ENCODE measurements at places on chromosomes 5 and 9. TPM values are rescaled to one million over a fixed set of nuclear protein-coding genes. Genes with fewer than 3 reads are reported as not detected.

GRCh38 chr5:172866802-172867748, 33.0 kb downstream of the ERGIC1 start:
- no peaks in the 10 kb centered on the region for H3K36me3 ChIP-seq
- peaks cover 24% of the 10 kb centered on the region for H3K4me1 ChIP-seq
- H3K27me3 ChIP-seq: no peaks in the 10 kb centered on the region
- no peak for DNase-seq
- H3K27ac ChIP-seq: no peak overlapping the region

- no peak overlapping the region for H3K4me3 ChIP-seq
- DNase-seq: no peak
- H3K27me3 ChIP-seq: peaks cover 32% of the 10 kb centered on the region
- peaks cover 3% of the 10 kb centered on the region for H3K4me1 ChIP-seq
- H3K27ac ChIP-seq: no peak overlapping the region
These were observed 6.5 kb downstream of the ADAMTS13 start for GRCh38 chr9:133428617-133429101.

DNA sequence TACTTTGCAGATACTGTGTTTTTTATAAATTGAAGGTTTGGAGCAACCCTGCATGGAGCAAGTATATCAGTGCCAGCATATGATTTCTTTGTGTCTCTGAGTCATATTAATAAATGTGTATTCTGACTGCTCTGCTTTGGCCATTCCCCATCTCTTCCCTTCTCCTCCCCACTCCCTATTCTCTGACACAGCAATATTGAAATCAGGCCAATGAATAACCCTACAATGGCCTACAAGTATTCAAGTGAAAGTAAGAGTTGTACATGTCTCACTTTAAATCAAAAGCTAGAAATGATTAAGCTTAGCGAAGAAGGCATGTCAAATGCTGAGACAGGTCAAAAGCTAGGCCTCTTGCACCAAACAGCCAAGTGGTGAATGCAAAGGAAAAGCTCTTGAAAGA, 82.2 kb upstream of the TLX3 start:
- no peaks in the 10 kb centered on the region for H3K36me3 ChIP-seq
- no peaks in the 10 kb centered on the region for H3K4me1 ChIP-seq
- H3K4me3 ChIP-seq: no peak overlapping the region
- peaks cover 4% of the 10 kb centered on the region for H3K27me3 ChIP-seq

GRCh38 chr5:54257366-54258118, 52.8 kb downstream of the ARL15 start:
- H3K4me1 ChIP-seq: peaks cover 27% of the 10 kb centered on the region
- H3K27me3 ChIP-seq: no peaks in the 10 kb centered on the region
- H3K36me3 ChIP-seq: no peaks in the 10 kb centered on the region
- DNase-seq: no peak

DNA sequence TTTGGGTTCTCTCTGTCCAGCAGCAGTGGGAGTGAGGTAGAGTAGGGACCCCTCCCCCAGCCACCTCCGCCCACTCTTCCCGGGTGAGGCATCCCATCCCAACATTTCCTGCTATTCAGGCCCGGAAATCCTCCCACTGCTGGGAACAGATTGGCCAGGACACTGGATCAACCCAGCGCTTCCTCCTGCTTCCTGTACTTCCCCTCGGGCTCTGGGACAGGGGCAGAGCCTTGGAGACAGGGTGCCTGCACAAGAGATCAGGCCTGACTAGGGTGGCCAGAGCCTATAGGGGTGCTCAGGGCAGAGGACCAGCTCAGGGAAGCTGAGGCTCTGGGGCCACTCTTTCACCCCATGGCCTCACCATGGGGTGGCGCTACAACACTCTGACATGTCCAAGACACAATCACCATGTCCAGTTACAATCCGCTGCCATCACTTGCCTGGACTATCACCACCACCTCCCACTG, 14.5 kb downstream of the SH2D3C start:
- no peak overlapping the region for H3K4me3 ChIP-seq
- H3K4me1 ChIP-seq: peaks cover 42% of the 10 kb centered on the region
- DNase-seq: peak; percentile 69

GRCh38 chr5:104914536-104915070, 1352.0 kb upstream of the NUDT12 start:
- no peaks in the 10 kb centered on the region for H3K4me1 ChIP-seq
- H3K4me3 ChIP-seq: no peak overlapping the region
- H3K36me3 ChIP-seq: no peaks in the 10 kb centered on the region
- H3K27ac ChIP-seq: no peak overlapping the region
- no peak for DNase-seq

GRCh38 chr5:142295084-142295758, 29.6 kb downstream of the SPRY4 start:
- no peak overlapping the region for H3K27ac ChIP-seq
- H3K27me3 ChIP-seq: no peaks in the 10 kb centered on the region
- no peaks in the 10 kb centered on the region for H3K36me3 ChIP-seq
- no peak overlapping the region for H3K4me3 ChIP-seq
- DNase-seq: no peak

GRCh38 chr5:143237664-143238063, 165.8 kb downstream of the NR3C1 start:
- no peaks in the 10 kb centered on the region for H3K36me3 ChIP-seq
- H3K27me3 ChIP-seq: no peaks in the 10 kb centered on the region
- DNase-seq: no peak
- H3K4me3 ChIP-seq: no peak overlapping the region
- H3K4me1 ChIP-seq: no peaks in the 10 kb centered on the region

GRCh38 chr5:139822553-139823425, 27.2 kb downstream of the PSD2 start:
- no peaks in the 10 kb centered on the region for H3K4me1 ChIP-seq
- no peak overlapping the region for H3K4me3 ChIP-seq

GRCh38 chr5:43034591-43034968, 5.5 kb downstream of the ANXA2R start:
- H3K36me3 ChIP-seq: no peaks in the 10 kb centered on the region
- no peak for DNase-seq
- H3K27me3 ChIP-seq: no peaks in the 10 kb centered on the region
- no peak overlapping the region for H3K4me3 ChIP-seq
- H3K27ac ChIP-seq: peak overlapping the region; percentile 63

GRCh38 chr5:128532776-128533175, 5.3 kb downstream of the FBN2 start:
- H3K36me3 ChIP-seq: no peaks in the 10 kb centered on the region
- peaks cover under 1% of the 10 kb centered on the region for H3K4me1 ChIP-seq
- no peak for DNase-seq
- no peak overlapping the region for H3K4me3 ChIP-seq
- H3K27ac ChIP-seq: no peak overlapping the region
- H3K27me3 ChIP-seq: peaks cover 27% of the 10 kb centered on the region

DNA sequence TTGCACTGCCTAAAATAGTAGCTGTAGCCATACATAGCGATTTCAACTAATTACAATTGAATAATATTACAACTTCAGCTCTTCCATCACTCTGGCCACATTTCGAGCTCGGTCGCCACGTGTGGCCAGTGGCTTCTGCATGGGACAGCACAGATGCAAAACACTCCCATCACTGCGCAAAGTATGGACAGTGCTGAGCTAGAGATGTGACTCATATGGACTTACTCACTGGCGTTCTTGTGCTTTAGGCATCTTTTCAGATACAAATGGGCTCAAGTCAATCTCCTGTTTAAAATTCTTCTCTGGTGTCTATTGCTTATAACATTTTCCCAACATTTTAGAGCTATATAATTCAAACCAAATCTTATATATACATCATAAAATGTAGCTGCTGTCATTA, 222.7 kb downstream of the ELAVL2 start:
- no peaks in the 10 kb centered on the region for H3K27me3 ChIP-seq
- no peak overlapping the region for H3K27ac ChIP-seq
- DNase-seq: no peak

DNA sequence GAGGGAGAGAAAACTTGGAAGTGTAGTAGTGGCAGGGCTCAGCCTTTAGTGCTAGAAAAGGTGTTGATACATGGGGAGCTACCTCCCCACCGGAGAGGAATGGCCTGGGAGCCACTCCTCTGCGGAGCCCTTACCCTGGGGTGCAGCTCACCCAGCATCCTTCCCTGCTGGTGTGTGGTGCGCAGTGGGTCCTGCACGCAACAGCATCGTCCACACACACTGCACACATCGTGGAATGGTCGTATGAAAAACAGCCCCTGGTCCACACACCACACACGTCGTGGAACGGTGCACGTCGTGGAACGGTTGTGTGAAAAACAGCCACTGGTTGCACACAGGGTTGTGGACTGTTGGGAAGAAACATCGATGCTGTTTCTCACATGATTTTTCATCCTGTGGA, 16.1 kb upstream of the AHRR start:
- peaks cover 18% of the 10 kb centered on the region for H3K4me1 ChIP-seq
- H3K36me3 ChIP-seq: peaks cover 21% of the 10 kb centered on the region
- DNase-seq: no peak
- no peaks in the 10 kb centered on the region for H3K27me3 ChIP-seq
- H3K27ac ChIP-seq: no peak overlapping the region

GRCh38 chr5:13276156-13276555, 668.3 kb downstream of the DNAH5 start:
- H3K27me3 ChIP-seq: no peaks in the 10 kb centered on the region
- H3K4me3 ChIP-seq: no peak overlapping the region
- no peaks in the 10 kb centered on the region for H3K36me3 ChIP-seq
- no peak for DNase-seq
- no peak overlapping the region for H3K27ac ChIP-seq

GRCh38 chr5:55096182-55096581, 6.3 kb upstream of the GZMA start:
- peak overlapping the region; percentile 17 for H3K27ac ChIP-seq
- H3K36me3 ChIP-seq: peaks cover 27% of the 10 kb centered on the region
- no peak overlapping the region for H3K4me3 ChIP-seq
- DNase-seq: peak; percentile 19

DNA sequence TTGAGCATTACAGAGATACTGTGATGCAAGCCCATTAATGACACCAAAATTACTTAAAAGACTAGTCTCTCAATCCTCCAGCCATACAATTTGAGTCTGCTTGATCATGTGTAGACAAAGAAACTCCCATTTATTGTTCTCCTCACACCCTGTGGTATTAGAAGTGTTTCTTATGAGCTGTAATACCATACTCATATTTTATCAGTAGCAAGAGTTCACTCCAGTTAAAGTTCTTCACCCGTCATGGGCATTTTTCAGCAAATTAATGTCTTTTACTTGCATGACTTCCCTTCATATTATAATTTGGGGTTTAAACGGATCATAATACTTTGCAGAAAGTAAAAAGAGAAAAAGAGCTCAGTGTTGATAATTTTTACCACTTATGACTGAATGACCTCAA, 242.9 kb downstream of the BNC2 start:
- no peak overlapping the region for H3K4me3 ChIP-seq
- DNase-seq: no peak
- no peaks in the 10 kb centered on the region for H3K36me3 ChIP-seq
- no peaks in the 10 kb centered on the region for H3K4me1 ChIP-seq

- no peaks in the 10 kb centered on the region for H3K36me3 ChIP-seq
- no peaks in the 10 kb centered on the region for H3K4me1 ChIP-seq
- peaks cover 4% of the 10 kb centered on the region for H3K27me3 ChIP-seq
- H3K27ac ChIP-seq: no peak overlapping the region
- H3K4me3 ChIP-seq: no peak overlapping the region
- no peak for DNase-seq
These were observed 171.7 kb downstream of the ZNF608 start for GRCh38 chr5:124574521-124575436.

DNA sequence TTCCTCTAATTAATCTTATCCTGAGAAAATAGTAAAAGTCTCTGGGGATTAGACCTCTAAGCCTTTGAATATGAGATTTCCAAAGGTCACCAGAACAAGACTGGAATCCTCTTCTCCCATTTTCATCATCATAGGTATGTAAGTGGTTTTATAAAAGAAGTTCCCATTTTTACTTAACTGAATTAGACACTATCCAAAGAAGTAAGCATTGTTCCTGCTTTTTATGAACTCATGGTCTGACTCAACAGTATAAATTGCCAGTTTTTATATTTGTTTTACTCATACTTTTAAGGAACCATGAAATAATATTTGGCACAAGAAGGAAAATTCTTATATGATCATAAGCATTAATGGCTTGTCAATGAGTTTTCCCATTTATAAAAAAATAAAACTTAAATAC, 167.1 kb upstream of the ADRA1B start:
- H3K4me3 ChIP-seq: no peak overlapping the region
- DNase-seq: no peak
- H3K36me3 ChIP-seq: peaks cover 2% of the 10 kb centered on the region
- H3K4me1 ChIP-seq: peaks cover 3% of the 10 kb centered on the region

GRCh38 chr9:91298311-91298710, 63.4 kb downstream of the AUH start:
- H3K4me3 ChIP-seq: no peak overlapping the region
- peaks cover 5% of the 10 kb centered on the region for H3K4me1 ChIP-seq
- H3K27ac ChIP-seq: no peak overlapping the region
- no peaks in the 10 kb centered on the region for H3K27me3 ChIP-seq
- DNase-seq: no peak

DNA sequence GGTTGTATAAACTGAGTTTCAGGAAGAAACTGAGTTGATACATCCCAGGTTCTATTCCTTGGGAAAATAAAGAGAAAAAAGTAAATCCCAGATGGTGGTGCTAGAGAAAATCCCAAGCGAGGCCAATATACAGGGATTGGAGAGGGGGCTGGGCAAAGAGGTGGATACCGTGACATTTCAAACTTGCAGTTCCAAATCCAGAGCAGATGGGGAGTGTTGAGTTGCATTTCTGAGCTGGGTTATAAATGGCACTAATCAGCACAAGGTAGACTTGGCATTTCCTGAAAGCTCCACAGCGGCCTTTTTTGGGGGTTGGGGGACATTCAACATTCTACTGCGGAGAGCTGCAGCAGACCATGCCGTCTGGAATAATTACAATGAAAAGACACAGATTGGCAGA, 224.4 kb downstream of the NXNL2 start:
- H3K27me3 ChIP-seq: peaks cover 24% of the 10 kb centered on the region
- DNase-seq: no peak
- H3K4me1 ChIP-seq: no peaks in the 10 kb centered on the region
- no peaks in the 10 kb centered on the region for H3K36me3 ChIP-seq

GRCh38 chr5:132767150-132767549, 9.9 kb downstream of the SEPTIN8 start:
- peaks cover 2% of the 10 kb centered on the region for H3K36me3 ChIP-seq
- DNase-seq: no peak
- H3K27ac ChIP-seq: no peak overlapping the region
- H3K4me1 ChIP-seq: no peaks in the 10 kb centered on the region

- peaks cover 51% of the 10 kb centered on the region for H3K4me1 ChIP-seq
- no peaks in the 10 kb centered on the region for H3K27me3 ChIP-seq
- no peak for DNase-seq
- H3K4me3 ChIP-seq: peak overlapping the region; percentile 91
- H3K27ac ChIP-seq: peak overlapping the region; percentile 95
These were observed 1.7 kb downstream of the TRIM52 start for GRCh38 chr5:181259283-181259682.

GRCh38 chr5:159402856-159403255, 72.6 kb upstream of the IL12B start:
- H3K4me1 ChIP-seq: no peaks in the 10 kb centered on the region
- peaks cover 31% of the 10 kb centered on the region for H3K27me3 ChIP-seq
- H3K27ac ChIP-seq: no peak overlapping the region
- no peaks in the 10 kb centered on the region for H3K36me3 ChIP-seq
- DNase-seq: no peak

- H3K4me1 ChIP-seq: no peaks in the 10 kb centered on the region
- DNase-seq: no peak
- peaks cover 8% of the 10 kb centered on the region for H3K36me3 ChIP-seq
These were observed 28.8 kb upstream of the CAVIN4 start for GRCh38 chr9:100549048-100549447.

GRCh38 chr5:175861337-175862130, 9.8 kb upstream of the CPLX2 start:
- no peak overlapping the region for H3K27ac ChIP-seq
- no peak for DNase-seq
- H3K4me3 ChIP-seq: no peak overlapping the region

Gene APBB3
- 19.0 TPM for total RNA-seq

Gene CDH9
- total RNA-seq: not detected

Gene PCDHGB3
- not detected for total RNA-seq

Gene INSYN2B
- total RNA-seq: not detected

Gene MRPL50
- total RNA-seq: 15.5 TPM

Gene CER1
- not detected for total RNA-seq

Gene PCDHB5
- not detected for total RNA-seq

Gene APBA1
- 0.16 TPM for total RNA-seq

Gene USP20
- total RNA-seq: 37.6 TPM
